Right kidney (tissue), 9 donors: ENCODE measurements at places on chromosomes 1 and 21.
A peak's percentile ranks its signal among the peaks of the same experiment; 100 is the strongest.

- no peak for DNase-seq
Measured at GRCh38 chr1:216778737-216779136, 55.5 kb upstream of the ESRRG start.

- peak; percentile 54 for DNase-seq
Measured at GRCh38 chr21:35204850-35205541, 155.9 kb upstream of the RUNX1 start.

DNA sequence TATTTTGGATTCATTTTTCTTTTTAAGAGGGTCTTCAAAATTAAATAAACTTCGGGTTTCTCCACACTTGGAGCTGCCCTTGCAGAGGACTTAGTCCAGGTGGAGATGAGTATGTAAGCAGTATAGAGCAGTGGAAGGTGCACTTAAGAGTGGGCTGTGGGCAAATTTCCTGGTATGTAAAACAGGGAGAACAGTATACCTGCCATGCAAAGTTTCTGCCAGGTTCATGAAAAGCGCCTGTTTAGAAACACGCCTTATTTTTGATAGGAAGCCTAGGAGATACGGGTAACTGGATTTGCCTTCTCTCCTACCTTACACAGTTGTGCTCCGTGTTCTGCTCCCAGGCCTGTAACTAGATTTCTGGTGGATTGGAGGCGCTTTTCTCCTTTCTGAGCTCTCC lies 1.2 kb downstream of the KDM4A start:
- DNase-seq, result no peak

DNA sequence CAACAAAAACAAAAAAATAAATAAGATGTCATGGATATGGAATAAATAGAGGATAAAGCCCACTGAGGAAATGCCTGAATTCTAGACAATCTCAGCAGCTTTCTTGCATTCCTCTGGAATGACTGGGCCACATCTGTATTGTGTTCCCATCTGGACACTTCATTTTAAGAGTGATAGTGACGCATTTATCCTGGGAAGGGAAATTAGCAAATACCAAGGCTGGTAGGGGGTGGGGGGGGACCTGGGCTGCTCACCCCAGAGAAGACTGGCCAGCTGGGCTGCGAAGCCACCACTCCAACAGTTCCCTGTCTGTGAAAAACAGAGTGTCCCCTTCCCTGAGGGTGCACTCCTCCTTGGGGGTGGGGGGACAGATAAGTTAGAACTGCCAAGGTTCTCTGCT lies 106.3 kb downstream of the HIVEP3 start:
- no peak for DNase-seq

DNA sequence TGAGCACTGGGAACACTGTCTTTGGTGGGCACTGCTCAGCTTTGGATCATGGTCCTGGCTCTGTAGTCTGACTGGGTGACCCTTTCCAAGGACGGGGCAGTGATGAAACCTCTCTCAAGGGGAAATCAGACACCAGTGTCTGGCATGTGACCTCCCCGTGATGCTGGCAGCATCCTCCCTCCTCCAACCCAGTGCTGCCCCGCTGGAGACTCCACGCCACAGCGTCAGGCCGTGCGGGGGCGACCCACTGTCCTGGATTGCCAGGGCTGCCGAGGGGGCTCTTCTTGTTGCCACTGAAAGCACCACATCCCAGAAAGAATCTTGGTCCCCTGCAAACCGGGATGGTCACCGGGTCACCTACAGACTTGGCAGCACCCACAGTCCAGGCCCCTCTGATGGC lies 146.4 kb upstream of the ARHGEF16 start:
- no peak for DNase-seq

DNA sequence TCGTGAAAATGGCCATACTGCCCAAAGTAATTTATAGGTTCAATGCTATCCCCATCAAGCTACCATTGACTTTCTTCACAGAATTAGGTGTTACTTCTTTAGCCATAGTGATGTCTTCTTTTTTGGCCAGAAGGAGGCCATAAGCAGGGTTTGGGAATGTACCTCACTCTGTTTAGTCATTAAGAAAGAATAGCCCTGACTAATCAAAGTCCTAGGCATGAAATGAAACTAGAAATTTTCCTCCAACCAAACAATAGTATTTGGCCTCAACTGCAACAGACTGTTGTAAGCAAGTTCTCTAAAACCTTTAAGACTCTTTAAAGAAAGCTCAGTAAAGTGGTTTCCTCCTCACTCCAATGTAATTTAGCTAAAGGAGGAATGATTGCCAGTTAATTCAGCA lies 163.9 kb downstream of the AKT3 start:
- DNase-seq, result no peak

DNA sequence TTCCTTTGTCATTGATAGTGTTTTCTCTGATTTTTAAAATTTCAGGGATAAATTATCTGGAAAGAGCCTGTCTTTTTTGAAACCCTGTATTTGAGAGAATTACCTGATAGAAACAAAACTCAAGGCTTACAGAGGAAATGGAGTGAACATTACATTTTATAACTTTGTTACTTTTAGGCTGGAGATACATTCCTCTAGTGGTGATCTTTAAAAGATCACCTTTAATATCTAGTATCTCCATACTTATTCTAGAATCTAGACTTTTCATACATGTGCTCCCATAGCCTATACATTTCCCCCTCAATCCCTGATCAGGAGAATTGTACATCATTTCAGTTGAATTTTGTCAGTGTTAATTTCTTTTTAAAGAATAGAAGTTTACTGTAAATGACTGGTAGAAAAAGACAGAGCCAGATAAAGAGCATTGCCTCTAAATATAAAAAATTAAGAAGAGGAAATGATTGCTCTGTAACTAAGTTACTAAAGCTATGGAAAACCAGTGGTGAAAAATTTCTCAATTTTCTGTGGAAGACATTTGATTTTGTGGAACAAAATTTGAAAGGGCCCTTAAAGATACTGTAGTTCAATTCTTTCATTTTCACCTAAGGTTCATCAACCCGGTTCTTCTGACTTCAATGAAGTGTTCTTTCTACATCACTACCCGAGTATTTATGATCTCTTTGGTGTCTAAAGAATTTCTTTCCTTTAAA lies 33.7 kb downstream of the RASAL2 start:
- DNase-seq, result no peak

DNA sequence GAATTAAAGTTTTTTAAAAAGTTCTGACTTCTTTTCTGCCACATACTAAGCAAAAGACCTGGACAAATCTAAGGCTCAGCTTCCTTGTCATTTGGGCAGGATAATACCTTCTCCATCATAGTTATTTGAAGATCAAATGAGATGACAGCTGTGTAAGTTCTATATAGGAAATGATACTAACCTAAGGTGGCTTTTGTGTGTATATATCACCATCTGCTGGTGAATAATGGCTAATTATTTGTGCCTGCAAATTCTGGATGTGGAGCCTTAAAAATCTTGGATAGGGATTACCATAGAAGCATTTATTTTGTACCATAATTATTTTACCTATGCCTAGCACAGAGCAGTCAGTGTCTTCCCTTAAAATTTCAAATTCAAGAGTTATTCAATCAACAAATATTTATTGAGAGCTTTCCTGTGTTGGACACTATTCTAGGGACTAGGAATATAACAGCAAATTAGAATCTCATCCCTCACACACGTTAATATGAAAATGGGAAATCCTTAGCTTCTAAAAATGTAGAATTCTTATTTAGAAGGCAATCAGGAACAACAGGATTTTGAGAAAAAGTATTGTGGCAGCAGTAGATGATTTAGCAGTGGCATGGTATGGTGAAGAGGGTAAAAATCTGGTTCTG lies 89.8 kb downstream of the TMEM200B start:
- no peak for DNase-seq

- DNase-seq, result no peak
Measured at GRCh38 chr1:100759188-100759587, 39.6 kb downstream of the VCAM1 start.

GRCh38 chr1:110370827-110371226 lies 20.0 kb downstream of the SLC16A4 start:
- no peak for DNase-seq

GRCh38 chr21:44737706-44738354 lies 26.5 kb upstream of the TSPEAR start:
- DNase-seq, result peak; percentile 49

- DNase-seq, result no peak
Measured at GRCh38 chr1:240245629-240246020, 153.9 kb downstream of the FMN2 start.

- no peak for DNase-seq
Measured at GRCh38 chr1:118928739-118929554, 59.2 kb downstream of the TBX15 start.

- DNase-seq, result no peak
Measured at GRCh38 chr21:34330055-34330454, 33.8 kb upstream of the KCNE2 start.

DNA sequence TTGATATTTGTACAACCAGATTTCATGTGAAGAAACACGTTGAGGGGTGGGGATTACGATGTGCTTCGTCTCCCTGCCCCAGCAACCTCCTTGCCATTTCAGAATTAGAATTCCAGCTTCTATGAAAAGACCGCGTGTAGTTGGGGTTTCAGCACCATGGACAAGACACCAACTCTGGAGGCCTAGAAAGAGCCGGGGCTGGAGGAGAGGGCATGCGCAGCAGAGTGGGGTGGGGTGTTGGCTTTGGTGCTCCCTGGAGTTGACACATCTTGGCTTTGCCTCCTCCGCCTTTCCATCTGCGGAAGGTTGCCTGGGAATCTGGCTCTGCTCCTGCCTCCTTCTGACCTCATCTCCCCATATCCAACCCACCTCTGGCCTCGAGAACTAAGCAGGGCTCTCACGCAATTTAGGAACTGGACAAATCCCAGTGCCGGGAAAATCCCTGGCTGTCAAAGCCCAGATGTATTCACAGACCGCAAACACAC lies 11.8 kb downstream of the HTR6 start:
- DNase-seq, result no peak

DNA sequence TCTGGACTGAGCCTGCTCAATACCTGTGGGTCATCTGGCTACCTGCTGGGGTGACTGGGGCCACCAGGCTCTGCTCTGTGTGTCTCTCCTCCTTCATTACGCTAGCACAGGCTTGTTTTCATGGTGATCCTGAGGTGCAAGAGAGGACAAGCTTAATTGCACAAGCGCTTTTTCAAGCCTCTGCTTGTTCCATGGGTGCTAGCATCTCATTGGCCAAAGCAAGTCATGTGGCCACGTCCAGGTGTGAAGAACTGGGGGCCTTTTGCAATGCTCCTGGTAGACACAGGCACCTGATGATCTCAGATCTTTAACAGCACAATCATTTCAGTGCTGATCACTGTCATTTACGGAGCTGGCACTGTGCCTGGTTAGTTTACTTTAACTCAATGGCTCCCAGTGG lies 114.6 kb downstream of the KAZN start:
- DNase-seq, result no peak

GRCh38 chr1:84584126-84584525 lies 9.9 kb upstream of the CTBS start:
- no peak for DNase-seq

- no peak for DNase-seq
Measured at GRCh38 chr1:47564570-47564969, 126.7 kb downstream of the FOXD2 start.

DNA sequence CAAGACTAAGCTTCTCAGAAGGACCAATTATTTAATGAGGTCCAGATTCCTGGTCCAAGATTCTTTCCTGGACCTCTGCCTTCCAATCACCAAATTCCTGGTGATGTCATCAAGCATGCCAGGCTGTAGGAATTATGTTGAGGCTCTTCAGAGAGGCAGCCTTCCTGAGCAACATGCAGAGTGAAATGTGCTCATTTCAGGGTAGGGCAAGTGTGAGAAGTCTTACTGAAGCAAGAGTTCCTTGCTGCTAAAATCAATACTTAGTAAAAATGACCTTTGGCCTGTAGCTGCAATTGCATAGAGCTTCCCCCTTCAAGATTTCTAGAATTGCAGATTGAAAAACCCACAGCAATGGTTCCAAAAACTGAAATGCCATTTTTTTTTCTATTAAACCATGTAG lies 31.7 kb upstream of the BCAR3 start:
- no peak for DNase-seq

- DNase-seq, result no peak
Measured at GRCh38 chr1:53617382-53617781, 121.6 kb downstream of the GLIS1 start.
